NCI-H446 (cell line): ENCODE measurements at places on chromosomes 1 and 21.

- DNase-seq: no peak
Observed at GRCh38 chr21:28473530-28474220, 519.0 kb downstream of the LTN1 start.

DNA sequence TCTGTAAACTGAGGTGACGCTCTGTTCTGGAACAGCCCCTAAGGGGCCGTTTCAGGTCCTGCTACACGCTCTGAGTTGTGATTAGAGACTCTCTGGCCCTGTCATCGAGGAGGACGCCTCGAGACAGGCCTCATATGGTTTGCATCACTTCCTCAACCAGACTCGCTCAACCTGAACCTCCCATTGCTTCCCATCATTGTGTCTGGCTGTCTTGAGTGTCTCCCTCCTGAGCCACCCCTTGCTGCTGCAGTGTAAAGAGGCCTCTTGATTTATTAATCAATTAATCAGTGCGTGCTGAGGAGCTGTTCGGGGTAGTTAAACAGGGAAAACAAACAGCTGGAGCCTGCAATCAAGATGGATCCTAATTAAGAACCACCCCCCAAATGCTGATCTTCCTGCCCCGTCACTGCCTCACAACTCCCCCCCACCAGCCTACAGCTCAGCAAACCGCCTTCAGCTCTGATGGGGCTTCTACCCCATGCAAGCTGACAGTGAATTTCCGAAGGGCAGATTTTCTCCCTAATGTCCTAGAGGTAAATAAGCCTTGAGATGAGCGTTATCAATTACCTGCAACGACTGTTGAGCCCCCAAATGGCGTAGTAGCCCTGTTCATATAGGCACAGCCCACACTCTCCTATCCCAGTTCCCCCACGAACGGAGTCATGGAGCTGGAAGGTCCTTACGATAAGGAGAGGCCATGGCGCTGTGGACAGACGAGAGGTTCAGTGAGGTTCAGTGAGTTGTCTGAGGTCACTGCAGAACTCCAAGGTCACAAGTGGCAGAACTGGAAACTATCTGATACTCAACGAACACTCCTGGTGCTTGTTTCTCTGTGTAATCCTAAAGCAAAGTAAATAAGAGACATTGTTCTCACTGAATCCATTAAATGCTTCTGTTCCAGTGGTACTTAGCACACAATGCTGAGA is 210.6 kb downstream of the KIF26B start:
- no peak for DNase-seq

- DNase-seq: no peak
Observed at GRCh38 chr1:201104141-201104540, 8.1 kb downstream of the CACNA1S start.

GRCh38 chr1:229116114-229116513 is 154.8 kb upstream of the RAB4A start:
- DNase-seq: no peak

- DNase-seq: no peak
Observed at GRCh38 chr1:225258811-225259210, 169.0 kb downstream of the LBR start.

DNA sequence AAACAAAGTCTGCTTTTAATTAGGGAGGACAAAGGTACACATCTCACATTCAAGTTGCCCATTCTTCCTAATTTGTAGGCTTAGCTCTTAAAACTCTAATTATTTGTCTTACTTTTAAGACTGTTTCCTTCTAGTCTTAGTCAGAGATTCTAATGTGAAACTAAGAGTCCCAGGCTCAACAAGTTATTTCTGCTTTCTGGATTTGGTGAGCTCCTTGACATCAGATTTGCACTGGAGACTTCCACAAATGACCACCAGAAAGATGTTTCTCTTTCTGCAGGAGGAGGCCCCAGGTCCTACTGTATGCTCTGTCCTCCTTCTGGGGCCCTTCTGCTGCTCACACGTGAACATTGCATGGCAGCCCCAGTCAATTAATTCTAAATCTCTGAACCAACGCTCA is 194.2 kb upstream of the JUN start:
- no peak for DNase-seq
